ENCODE measurements at places on chromosomes 6 and 20. TPM values are rescaled to one million over a fixed set of nuclear protein-coding genes. Genes with fewer than 3 reads are reported as not detected.
A peak's percentile ranks its signal among the peaks of the same experiment; 100 is the strongest.

- peak; percentile 81 for DNase-seq
These were observed 301 bp downstream of the PPP1R3D start for GRCh38 chr20:59939879-59940128.

DNA sequence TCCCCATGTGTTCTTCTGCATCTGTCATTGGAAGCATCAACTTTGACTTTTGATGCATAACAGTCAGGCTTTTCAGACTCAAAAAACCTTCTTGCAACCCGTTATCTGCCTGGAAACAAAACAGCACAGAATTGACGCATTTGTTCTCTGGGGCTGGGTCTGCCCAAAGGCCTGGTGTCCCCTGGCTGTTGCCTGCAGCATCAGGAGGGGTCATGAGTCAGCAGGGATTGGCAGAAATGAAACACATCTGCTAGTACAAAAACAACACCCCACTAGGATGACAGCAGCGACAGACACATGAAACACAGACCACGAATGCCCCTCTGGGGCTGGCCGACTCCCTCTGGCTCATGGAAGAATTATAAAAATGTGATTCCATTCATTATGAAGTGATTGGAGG lies 157.6 kb upstream of the INSM1 start:
- no peak for DNase-seq

DNA sequence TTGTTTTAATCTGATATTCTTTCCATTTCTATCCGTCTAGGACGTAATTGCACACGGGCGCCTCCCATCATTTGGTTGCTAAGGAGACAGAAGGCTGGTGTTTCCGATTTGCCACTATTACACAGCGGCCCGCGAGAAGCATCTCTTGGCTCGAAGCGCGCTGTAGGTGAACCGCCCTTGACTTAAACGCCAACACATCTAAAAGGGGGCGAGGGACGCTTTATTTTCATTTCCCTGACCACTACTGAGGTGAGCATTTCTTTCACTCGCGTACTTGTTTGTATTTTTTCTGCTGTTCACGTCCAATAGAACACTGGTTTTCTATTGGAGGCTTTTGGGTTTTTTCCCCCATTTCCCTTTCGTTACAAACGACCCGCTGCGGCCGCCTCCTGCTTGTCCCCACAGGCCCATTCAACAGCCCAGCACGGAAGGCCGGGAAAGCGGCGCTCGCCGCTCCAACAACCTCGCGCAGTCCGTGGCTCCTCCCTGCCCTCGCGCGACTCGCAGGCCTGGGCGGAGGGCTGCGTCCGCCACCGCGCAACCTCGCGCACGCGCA lies 505 bp upstream of the WRNIP1 start:
- peak; percentile 74 for DNase-seq

TTLL9 gene
- total RNA-seq, result 0.49 TPM
